ENCODE measurements at places on chromosomes 5 and 9. TPM values are rescaled to one million over a fixed set of nuclear protein-coding genes. Genes with fewer than 3 reads are reported as not detected.

DNA sequence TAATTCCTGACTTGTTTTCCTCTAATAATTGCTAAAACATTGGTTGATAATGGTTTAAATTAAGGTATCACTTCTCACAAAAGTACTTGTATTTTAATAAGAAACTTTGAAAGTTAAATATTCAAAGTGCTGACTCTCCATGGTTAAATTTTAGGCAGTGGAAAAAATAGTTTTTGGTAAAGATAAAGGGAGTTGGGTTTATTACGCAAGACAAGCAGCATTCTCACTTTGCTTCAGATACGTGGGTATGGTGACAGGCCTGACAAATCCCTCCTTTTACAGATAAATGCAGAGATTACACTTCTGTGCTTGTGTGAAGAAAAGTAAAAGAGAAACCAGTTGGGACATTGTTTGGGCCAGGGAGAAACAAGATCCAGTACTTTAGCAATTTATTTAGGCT is 14.5 kb upstream of the FAM170A start:
- no peak for DNase-seq

DRD1 gene
- polyA plus RNA-seq = not detected

GRCh38 chr5:110517396-110517795 is 209.1 kb downstream of the TMEM232 start:
- no peak for DNase-seq

DNA sequence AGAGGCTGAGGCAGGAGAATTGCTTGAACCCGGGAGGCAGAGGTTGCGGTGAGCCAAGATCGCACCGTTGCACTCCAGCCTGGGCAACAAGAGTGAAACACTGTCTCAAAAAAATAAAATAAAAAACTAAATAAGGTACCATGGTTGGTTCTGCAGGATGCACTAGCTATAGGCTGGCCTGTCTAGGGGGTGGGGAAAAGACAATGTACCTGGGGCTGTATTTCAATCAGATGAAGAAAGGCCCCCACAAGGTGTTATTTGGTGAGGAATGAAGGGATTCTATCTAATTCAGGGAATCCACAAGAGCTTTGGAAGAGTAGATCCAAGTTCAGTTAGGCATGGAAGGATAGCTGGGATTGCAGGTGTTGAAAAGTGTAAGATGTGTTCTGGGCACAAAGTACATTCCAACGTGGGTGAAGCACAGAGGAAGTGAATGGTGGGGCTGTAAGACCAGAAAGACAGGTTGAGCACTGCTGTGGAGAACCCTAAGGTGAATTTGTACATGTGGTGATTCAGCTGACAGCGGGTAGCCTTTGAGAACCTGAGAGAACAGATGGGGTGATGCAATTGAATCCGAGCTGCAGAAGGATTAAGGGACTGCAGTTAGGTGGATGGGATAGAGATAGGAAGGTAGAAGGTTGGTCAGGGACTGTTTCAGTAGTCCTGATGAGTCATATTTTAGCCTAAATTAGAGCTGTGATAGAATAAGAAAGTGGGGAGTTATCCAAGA is 71.8 kb downstream of the CAST start:
- no peak for DNase-seq

DNA sequence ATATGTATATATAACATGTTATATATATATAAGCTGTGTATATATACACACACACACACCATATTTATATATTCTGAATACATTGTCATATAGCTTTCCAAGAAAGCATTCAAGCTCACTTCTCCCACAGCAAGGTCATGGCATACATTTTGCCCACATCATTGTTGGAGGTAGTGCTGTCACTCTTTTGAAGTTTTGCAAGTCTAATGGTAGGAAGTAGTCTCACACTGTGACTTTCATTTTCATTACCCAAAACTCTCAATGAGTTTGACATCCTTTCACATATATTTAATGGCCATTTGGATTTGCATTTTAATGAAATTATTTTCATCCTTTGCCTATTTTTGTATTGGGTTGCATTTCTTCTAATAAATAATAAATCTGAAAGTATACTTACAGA is 59.8 kb upstream of the COX7C start:
- no peak for DNase-seq
